Stimulated activated CD8-positive, alpha-beta memory T cell treated with anti-CD3 and anti-CD28 coated beads, Interleukin-2, amount 100 ng/mL, for 48 hours (primary cell): ENCODE measurements at places on chromosomes 16 and 17.

GRCh38 chr16:53022374-53022773, 30.3 kb downstream of the CHD9NB start:
- DNase-seq = no peak

DNA sequence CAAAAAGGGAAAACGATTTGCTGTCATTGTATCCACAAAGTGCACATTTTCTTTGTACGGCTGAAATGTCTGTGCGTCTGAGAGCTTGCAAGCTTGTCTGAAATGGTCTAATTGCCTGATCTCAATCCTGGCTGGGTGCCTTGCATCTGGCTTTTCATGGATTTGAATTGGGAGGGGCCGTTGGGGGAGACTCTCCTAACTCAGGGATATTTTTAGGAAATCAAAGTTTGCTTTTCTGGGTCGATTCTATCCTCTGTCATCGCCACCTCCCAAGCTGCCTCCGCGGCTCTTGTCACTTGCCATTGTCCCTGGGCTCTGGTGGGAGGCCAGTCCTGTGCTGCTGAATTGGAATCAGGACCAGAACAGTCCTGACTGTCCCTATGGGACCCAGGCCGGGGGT, 33.3 kb upstream of the MGAT5B start:
- DNase-seq = no peak

GRCh38 chr17:1758807-1759206, 3.1 kb upstream of the SERPINF1 start:
- DNase-seq = no peak

DNA sequence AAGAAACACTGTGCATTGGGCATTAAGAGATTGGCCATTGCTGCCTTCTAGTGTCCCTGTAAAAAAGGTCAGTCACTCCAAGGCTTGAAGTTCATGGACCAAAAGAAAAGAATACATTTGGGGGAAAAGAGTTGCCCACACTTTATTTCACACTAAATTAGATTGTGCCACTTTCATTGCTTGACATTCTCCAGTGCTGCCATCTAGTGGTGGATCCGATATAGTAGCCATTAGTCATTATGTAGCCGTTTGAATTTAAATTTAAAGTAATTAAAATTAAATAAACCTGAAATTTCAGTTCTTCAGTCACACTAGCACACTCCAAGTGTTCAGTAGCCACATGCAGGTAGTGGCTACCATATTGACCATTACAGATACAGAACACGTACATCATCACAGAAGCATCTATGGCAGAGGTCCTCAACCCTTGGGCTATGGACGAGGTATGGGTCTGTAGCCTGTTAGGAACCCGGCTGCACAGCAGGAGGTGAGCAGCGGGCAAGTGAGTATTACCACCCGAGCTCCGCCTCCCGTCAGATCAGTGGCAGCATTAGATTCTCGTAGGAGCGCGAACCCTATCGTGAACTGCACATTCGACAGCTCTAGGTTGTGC, 21.9 kb upstream of the CDH5 start:
- no peak for DNase-seq

GRCh38 chr16:59886021-59886420, 1151.9 kb upstream of the GOT2 start:
- no peak for DNase-seq

GRCh38 chr17:81454473-81454872, 58.1 kb downstream of the ACTG1 start:
- no peak for DNase-seq

DNA sequence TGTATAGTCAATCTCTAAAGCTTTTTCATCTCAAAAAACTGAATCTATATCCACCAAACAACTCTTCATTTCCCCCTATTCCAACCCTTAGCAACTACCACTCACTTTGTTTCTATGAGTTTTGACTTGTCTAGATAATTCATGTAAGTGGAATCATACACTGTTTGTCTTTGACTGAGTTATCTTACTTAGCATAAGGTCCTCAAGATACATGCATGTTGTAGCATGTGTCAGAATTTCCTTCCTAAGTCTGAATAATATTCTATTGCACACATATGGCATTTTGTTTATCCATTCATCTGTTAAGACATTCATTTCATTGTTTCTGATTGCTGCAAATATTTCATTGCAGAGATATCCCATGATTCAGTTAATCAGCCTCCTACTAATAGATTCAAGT, 72.2 kb downstream of the SSH2 start:
- no peak for DNase-seq

DNA sequence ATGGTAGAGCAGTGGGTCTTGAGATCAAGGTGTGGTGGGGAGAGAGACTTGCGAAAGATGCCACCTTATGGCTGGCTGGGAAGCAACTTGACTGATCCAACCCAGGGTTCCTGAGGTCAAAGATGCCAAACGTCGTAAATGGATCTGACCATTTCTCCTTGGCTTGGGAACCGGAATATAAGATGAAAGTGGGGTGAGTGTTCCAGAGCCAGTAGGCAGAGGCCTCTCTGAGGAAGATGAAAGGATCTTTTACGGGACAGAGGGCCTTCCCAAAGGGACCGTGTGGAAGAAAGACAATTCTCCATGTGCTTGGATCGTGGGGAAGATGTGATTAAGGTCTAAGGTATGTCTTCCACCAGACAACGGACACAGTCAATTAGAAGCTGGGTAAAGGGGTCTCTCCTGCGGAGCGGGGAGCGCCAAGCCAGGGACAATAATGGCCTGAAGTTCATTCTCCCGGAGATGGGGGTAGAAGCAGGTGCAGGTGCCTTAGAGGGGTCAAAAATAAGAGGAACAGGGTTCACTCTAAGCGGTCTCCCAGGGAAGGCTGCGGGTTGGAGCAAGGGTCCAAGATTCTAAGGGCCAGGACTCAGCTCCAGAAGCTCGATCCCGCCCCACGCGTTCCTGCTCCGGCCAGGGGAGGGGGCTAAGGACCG, 800 bp downstream of the FXR2 start:
- DNase-seq = no peak
